ENCODE measurements at places on chromosomes 7 and 10.
A peak's percentile ranks its signal among the peaks of the same experiment; 100 is the strongest.

GRCh38 chr10:71770789-71771188 is 2.5 kb downstream of the VSIR start:
- DNase-seq: no peak

- DNase-seq: no peak
Observed at GRCh38 chr7:23114896-23115295, 9.3 kb downstream of the KLHL7 start.

- DNase-seq: no peak
Observed at GRCh38 chr10:21130683-21131442, 233.8 kb upstream of the NEBL start.

DNA sequence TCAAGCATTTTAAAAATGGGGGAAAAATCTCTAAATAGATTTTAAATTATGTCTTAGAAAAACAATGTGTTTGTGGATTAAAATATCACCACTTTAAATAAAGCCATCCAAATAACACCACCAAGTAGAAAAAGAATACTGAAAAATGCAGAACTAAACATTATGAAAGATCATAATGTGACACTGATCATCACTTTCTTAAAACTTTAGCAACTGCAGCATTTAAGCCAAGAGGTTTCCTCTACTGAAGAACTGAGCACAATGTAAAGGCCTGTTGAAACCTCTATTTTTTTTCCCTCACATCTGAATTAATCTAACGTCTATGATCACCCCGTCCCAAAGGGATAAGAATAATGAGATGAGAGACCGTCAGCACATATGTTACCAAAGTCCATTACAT is 18.6 kb downstream of the MINDY3 start:
- no peak for DNase-seq

DNA sequence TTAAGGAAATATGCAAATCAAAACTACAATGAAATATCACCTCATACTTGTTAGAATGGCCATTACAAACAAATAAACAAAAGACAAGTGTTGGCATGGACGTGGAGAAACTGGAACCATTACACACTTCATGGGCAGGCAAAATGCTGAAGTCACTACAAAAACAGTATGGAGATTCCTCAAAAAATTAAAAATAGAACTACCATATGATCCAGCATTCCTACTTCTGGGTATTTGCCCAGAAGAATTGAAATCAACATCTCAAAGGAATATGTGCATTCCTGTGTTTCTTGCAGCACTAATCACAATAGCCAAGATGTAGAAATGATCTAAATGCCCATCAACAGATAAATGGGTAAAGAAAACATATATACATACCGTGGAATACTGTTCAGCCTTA is 83.6 kb downstream of the NRCAM start:
- no peak for DNase-seq

DNA sequence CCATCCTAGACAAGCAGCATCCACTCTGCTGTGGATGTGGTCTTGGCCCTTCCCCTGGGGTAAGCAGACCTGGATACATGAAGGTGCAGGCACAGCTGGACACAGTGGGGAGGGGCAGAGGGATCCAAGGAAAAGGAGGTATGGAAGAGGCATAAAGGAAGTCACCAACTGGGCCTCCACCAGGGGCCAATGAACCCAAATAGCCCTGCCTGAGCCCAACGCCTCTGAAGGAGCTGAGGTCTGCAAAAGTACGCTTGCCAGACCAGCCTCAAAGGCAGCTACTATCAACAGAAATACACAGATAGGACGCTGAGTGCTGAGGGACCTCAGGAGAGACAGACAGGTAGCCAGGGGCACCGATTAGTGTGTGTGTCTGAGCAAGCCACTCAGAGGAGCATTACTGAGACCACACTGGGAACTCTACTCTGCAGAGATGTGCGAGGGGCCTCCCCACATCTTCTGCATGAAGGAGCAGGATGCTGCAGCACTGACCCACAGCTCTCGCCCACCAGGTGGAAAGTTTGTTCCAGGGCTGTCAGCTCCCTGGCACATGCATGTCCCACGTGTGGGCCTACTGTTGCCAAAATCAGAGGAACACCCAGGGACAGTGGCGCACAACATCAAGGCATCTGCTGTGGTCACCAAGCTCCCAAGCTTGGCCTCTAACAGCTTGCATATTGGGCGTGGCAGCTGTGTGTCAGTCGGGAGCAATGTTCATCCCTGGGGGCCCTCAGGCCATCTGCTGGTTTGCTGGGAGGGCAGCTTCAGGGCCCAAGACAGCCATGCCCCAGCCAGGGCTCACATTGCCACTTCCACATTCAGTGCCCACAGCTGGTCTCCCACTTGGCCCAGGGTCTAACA is 40.0 kb downstream of the MKI67 start:
- no peak for DNase-seq

DNA sequence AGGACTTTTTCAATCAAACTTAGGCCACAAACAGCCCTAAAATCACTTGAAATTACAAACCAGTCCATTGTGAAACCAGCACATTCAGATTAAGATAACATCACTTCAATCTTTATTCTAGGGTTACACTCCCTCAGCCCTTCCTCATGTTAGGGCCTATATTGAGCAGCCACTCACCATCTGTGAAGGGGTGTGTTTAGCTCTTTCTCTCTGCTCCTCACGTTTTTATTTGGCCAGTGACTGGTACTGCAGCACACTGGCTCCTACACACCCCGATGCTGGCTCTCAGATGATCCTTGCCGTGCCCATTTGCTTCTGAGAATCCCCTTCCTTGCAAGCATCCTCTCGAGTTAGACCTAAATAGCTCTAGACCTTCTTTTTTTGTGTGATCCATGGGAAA is 604.5 kb downstream of the INHBA start:
- DNase-seq: no peak

DNA sequence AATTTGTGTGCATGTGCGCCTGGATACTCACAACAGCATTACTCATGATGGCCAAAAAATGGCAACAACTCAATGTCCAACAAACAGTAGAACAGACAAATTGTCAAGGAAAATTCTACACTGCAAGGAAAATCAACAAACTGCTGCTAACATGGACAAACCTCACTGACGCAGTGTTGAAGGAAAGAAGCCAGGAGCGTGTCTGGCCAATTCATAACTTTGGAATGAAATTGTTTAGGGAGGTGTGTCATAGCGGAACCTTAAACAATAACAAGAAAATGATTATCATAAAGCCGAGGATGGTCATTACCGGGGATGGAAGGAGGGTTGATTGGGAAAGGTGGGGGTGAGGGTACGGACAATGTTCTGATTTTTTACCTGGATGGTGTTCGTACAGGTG is 29.1 kb downstream of the ALOX5 start:
- no peak for DNase-seq

- no peak for DNase-seq
Observed at GRCh38 chr10:113169111-113169510, 219.1 kb downstream of the TCF7L2 start.

GRCh38 chr7:3321745-3322144 is 20.7 kb downstream of the SDK1 start:
- DNase-seq: no peak

DNA sequence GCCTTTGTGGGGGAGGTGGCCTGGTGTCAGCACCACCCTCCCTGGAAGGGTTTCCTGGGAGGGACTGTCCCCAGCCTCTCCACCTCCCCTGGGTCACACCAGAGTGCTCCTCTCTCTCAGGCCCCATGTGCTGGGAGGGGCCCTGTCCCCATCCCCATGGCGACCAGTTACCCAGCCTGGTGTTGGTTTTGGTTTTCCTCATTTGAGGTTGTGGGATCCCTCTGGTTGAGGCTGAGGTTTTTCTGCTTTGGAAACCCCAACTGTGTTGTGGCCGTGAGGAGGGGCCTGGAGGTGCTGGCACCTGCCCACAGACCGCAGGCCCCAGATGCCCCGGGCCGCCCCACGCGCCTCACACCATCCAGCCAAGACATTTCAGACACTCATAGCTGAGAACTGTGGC is 106.3 kb downstream of the GRK5 start:
- DNase-seq: peak; percentile 89

DNA sequence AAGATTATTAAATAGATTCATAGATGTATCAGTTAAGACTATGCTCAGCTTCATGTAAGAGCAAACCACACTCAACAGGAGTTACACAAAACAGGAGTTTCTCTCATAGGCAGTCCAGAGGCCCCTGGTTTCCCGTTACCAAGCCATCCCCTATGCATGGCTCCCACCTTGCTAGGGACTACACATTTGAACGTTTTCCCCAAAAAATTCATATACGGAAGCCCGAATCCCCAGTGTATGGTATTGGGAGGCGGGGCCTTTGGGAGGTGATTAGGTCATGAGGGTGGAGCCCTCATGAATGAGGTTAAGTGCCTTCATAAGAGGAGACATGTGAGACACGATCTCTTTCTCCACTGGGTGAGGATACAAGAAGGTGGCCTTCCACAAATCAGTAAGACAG is 29.1 kb downstream of the RSU1 start:
- DNase-seq: no peak

DNA sequence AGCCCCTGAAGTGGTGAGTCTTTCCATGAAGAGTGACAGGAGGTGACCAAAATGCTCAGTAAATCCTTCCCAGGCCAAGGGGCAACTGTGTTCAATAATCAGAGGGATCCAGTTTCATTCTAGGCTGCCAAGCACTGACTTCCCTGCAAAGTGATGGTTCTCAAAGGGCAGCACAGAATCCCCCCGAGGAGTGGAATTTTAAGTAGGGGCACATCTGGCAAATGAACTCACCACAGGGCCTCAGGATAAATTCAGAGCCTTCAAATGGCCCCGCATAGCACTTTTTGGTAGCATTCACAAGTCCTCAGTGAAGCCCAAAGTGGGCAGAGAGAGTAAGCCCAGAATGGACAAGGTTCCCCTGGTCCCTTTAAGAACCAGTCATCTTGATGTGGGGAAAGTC is 602.5 kb downstream of the GRID1 start:
- DNase-seq: no peak

- DNase-seq: no peak
Observed at GRCh38 chr7:55110993-55111361, 92.2 kb downstream of the EGFR start.

DNA sequence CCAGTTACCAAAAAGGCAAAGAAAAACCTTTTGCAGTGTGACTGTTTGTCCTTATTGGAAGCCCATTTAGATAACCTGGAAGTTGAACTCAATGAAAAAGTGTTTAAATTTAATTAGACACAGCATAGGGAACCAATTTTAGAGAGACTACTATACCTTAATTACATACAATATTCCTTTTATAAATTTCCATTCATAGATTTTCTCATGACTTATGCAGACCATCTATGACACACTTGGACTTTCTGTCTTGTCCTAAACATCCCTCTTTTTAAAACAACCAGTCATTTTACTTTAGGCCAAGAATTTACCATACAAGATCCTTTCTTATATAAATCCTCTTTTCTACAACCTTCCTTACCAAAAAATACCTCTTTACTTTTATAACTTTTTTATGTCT is 61.6 kb downstream of the MTURN start:
- DNase-seq: no peak

GRCh38 chr7:139702811-139703486 is 74.8 kb downstream of the HIPK2 start:
- no peak for DNase-seq

DNA sequence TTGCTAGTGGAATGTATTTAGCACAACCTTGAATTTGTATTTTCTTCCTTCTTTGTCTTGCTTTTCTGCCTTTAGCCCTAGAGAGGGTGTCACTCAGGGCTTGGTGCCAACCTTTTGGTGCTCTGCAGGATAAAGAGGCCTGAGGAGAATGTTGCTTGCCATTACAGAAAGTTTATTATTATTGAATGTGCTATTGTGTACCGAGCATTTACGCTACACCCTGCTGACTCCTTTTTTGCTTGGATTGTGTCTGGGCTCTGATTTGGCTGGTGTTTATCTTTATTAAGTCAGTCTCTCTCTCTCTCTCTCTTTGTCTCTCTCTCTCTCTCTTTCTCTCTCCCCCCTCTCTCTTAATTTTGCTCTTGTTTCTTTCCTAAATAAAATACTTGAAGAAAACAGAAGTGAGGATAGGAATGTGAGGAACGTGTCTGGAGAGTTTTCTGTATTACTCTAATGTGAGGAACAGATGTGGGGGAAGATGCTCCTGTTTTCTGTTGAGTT is 284.4 kb upstream of the PHYHIPL start:
- no peak for DNase-seq

DNA sequence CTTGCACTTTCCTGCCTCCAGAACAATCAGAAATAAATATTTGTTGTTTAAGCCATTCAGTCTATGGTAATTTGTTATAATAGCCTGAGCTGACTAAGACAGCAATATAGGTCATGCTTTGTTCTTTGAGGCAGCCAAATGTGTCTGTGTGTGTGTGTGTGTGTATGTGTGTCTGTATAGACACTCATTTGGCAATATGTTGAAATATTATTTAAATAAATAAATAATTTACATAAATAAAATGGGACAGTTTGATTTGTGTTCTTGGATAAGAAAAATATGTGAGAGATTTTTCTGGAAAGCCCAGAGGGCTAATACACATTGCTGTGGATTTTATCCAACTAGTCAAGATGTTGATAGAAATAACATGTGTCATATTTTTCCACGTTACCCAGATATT is 140.2 kb downstream of the PTN start:
- no peak for DNase-seq

DNA sequence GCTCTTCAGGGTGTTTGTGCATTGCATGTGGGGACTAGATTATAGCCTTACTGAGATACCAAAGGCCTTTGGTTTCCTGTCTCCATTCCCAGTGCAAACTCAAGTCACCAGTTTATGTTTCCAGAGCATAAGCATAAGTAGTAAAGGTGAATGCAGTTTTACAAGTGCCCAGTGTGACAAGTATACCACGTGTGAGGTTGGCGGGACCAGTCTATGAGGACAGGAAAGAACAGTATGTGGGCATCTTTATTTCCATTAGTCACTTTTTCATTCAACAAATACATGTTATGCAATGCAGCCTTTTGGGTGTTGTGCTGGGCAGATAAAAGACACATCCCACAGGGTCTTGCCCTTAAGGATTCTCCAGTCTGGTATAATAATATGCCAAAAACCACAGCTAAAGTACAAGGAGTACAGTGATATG is 146.5 kb downstream of the ARID5B start:
- peak; percentile 72 for DNase-seq

GRCh38 chr10:119611433-119611832 is 14.7 kb upstream of the TIAL1 start:
- no peak for DNase-seq

DNA sequence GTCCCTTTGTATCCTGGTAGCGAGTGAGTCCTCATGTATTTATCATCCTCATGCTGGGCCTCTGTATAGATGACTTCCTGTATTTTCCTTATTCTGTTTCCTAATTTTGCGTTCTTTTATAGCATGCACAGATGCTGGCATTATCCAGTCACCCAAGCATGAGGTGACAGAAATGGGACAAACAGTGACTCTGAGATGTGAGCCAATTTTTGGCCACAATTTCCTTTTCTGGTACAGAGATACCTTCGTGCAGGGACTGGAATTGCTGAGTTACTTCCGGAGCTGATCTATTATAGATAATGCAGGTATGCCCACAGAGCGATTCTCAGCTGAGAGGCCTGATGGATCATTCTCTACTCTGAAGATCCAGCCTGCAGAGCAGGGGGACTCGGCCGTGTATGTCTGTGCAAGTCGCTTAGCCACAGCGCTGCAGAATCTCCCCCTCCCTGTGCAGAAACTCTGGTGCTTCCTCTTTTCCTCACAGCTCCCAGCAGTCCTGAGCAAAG is 183.1 kb upstream of the PRSS58 start:
- DNase-seq: no peak

- DNase-seq: no peak
Observed at GRCh38 chr7:123643495-123644441, 11.9 kb upstream of the LMOD2 start.

- DNase-seq: no peak
Observed at GRCh38 chr7:143987513-143987912, 12.6 kb upstream of the OR6B1 start.

All from natural killer cell treated with Interleukin-12 subunit alpha and Interleukin-12 subunit beta and Interleukin-15 and Interleukin-18, amount 100 ng/mL, for 72 hours (primary cell).